Glutamatergic neuron (in vitro differentiated cells): ENCODE measurements at places on chromosomes 6 and 20. TPM values are rescaled to one million over a fixed set of nuclear protein-coding genes. Genes with fewer than 3 reads are reported as not detected.

Gene NKX2-2
- total RNA-seq = 1.2 TPM

Gene SOX4
- total RNA-seq = 269 TPM

Gene BPIFB2
- total RNA-seq = not detected

Gene LPIN3
- total RNA-seq = 5.9 TPM

Gene TLDC2
- total RNA-seq = not detected

DNA sequence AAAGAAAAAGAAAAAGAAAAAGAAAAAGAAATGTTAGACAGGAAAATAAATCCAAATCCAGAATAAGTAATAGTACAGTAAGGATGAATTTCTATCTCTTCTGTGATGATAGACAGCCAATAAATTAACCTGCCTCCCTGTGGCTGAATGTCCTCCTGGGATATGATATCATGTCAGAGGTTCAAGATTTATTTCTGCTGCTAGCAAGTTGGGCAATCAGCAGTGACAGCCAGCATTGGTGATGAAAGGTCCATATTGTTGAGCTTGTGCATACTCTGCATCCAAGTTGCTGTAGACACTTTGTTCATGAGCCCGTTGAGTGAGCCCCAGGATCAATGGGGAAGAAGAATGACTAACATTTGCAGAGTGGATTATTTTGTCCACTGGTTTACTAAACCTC, 44.9 kb upstream of the CEP85L start:
- no peak for DNase-seq

DNA sequence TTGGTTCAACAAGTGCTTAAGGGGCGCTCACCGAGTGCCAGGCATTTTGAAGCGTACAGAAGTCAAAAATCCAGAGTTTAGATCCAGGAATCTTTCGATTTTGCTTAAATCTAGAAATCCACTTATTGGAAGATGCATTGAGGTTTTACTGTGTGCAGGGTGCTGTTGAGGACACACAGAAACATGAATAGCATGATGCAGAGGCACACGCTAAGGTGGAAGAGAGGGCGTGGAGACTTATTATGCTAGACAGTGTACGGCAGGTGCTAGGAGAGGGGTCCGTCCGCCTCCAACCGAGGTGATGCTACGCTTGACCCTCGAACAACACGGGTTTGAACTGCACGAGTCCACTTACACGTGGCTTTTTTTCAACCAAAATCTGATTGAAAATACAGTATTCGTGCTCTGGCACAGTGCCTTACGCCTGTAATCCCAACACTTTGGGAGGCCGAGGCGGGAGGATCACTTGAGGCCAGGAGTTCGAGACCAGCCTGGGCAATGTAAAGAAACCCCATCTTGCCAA, 1.0 kb upstream of the KIF13A start:
- DNase-seq = no peak

DNA sequence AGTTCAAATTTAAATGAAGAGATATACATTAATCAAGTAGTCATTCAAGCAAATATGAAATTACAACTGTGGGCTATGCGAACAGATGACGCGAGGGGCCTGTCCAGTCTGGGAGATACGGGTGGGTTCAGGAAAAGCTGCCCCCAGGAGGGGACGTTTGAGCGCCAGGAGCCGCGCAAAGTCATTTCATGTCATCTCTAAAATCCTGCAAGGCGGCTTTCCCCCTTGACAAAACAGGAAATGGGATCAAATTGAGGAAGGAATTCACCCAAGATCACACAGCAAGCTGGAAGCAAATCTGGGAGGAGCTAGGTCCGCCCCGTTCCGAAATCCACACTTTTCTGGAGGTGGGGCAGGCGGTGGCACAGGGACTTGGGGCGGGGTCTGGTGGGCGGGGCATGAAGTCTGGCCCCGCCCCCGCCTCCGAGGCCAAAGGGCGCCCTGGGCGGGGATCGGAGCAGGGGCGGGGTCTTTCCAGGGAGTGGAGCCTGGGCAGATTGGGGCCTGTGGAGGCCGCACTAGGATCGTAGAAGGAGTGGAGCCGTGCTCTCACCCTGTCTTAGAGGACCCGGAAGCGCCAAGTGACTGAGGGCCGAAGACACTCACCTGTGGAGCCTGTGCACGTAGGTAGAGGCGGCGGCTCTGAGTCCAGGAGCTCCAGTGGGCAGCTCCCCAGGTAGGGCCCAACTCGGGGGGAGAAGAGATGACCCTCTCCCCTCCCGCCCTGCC, at the start of gene LPIN3:
TSS of gene LPIN3 (plus strand) at position 495 of the 729 bp plus-strand sequence. CDS start 4,983 bp downstream, outside the sequence.
- peak; percentile 85 for DNase-seq

DNA sequence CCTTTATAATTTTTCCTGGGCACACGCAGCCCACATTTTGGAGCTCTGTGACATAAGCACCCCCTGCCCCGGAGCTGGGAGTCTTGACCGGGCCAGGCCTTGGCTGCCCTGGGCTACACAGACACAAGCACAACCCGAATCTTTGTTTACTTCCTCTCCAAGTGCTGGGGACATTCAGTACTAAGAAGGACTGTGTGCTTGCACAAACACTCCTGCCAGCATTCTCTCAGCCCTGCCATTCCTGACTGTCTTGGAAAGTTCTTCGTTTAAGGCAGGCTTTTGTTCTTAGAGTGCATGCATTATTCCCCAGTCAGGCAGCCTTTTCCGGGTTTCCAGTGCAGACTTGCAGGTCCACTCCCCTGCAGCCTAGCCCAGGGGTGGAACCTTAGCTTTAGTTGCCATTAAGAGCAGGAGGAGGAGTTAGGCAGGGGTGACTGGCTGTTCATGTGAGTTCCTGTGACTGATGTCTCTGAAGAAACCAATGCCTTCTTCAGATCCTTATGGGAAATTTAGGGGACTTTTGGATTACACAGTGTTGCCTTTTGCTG, 28.6 kb downstream of the FOXO3 start:
- DNase-seq = peak; percentile 28

- no peak for DNase-seq
These were observed 202.2 kb upstream of the CCN2 start for GRCh38 chr6:132153221-132153898.

GRCh38 chr6:139638179-139638941, 263.9 kb upstream of the CITED2 start:
- DNase-seq = no peak

DNA sequence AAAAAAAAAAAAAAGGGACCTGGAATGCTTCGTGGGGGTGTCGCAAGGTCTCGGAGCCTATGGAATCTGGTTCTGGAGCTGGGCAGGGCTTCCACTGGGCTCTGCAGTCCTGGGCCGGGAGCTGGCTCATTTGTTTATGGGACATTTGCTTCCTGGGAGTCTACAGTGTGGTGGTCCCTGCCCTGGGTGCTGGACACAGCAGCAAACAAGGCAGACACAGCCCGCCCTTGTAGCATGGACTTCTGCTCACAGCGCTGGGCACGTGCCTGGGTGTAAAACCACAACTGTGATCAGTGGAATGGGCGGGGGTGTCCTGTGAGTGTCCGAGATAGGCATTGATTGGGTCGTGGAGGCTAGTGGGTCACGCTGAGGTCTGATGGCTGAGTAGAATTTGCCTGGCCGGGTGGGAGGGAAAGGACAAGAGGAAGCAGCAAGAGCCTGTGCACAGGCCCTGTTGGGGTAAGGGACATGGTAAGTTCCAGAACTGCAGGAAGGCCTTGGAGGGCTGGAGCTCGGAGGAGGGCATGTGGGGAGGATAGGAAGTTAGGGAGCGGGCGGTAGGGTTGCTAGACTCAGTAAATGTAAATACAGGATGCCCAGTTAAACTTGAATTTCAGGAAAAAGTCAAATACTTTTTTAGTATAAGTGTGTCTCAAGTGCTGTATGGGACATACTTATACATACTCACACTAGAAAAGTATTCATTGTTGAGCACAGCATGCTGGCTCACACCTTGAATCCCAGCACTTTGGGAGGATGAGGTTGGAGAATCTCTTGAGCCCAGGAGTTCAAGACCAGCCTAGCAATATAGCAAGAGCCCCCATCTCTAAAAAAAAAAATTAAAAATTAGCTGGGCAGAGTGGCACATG, 61.3 kb upstream of the PMEPA1 start:
- no peak for DNase-seq

GRCh38 chr6:69331886-69332285, 464.9 kb downstream of the LMBRD1 start:
- no peak for DNase-seq

GRCh38 chr20:20783450-20783849, 71.0 kb upstream of the RALGAPA2 start:
- no peak for DNase-seq

- DNase-seq = no peak
These were observed 52.6 kb upstream of the PDE7B start for GRCh38 chr6:135798751-135799515.

DNA sequence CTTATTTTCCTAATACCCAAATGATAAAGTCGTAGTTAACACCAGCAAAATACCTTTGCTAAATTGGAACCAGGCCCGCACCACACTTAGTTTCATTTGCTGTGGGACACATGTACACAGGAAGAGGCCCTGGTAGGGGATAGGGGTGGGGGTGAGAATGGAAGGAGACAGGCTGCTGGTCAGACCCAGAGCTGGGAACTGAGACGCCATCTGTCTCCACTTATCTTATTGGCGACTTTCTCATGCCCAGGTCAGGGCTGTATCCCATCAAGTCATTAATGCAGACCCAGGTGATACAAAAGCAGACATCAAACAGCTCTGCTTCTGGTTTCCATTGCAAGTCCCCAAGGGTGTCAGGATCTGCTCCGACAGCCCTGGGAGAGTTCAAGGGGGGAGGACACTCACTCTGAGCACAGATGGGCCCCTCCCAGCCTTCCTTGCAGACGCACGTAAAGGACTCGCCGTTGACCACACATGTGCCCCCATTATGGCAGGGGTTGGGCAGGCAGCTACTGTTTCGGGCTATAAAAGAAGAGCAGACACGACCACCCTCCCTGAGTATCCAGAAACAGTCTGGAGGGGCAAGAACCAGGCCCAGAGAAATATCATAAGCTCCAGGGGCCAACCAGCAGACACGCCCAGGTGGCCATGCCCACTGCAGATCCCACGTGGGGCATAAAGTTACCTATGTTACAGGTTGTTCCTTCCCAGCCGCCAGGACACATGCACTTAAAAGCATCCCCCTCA, 29.2 kb downstream of the JAG1 start:
- no peak for DNase-seq

GRCh38 chr20:22511943-22512910, 72.1 kb downstream of the FOXA2 start:
- DNase-seq = no peak

DNA sequence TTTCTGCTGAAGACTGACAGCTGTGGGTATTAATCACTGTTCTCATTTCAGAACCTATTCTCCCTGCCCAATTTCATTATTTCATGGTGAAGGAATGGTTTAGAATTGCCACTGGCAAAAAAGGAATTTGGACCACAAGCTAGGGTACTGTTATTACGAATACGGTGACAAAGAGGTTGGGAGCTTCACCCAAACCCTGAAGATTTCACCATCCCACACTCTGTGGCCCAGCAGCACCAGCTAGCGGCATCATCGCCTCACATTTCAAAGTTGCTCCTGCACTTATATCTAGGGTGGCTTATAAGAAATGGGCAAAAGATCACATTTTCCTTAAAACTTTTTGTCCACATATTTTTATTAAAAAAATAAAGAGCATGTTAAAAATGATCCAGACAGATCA, 236.1 kb downstream of the SYNDIG1 start:
- no peak for DNase-seq

- DNase-seq = no peak
These were observed 167.0 kb upstream of the MYLIP start for GRCh38 chr6:15961635-15962448.

DNA sequence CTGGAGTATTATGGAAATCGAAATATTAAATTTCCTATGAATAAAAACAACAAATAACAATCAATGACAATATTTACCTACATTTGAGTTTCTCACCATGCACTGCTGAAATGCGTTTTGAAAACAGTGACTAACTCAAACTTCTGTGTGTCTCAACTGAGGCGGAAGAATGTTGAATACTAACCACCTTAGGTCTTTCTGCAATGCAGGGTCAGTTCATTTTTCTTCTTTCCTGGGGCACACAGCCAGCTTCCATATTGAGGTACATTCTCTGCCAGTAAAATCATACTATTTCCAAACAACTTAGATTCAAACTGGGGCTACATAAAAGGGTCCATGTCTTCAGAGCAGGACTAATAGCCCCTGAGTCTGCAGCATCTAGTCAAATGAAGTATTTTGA, 310.1 kb downstream of the UTRN start:
- DNase-seq = no peak

- no peak for DNase-seq
These were observed 380.3 kb downstream of the DHX35 start for GRCh38 chr20:39342463-39342862.
